ENCODE measurements at places on chromosomes 7 and 10.

DNA sequence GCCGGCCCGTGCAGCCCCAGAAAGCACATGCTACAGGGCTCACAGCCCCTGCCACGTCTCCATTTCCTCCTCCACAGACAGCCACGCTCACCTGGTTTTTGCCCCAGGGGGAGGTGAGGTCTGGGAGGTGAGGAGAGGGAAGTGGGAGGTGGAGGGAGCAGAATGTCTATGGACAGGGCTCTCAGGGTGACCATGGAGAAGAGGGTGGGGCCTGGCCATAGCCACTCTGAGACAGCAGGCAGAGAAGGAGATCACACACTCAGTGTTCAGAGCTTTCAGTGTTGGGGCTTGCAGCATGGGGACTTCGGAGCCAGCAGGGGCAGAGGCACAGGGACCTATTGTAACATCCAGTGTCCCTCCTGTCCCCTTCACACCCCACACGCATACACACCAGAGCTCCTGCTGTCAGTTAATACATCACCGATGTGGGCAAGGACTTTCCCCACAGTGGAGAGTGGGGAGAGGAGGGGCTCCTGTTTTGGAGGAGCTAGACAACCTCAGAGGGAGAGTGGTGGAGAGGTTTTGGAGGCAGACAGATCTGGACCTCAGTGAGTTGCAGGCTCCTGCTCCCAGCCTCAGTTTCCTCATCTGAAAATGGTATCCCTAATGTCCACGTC lies 14.4 kb downstream of the WDFY4 start:
- DNase-seq, result no peak

DNA sequence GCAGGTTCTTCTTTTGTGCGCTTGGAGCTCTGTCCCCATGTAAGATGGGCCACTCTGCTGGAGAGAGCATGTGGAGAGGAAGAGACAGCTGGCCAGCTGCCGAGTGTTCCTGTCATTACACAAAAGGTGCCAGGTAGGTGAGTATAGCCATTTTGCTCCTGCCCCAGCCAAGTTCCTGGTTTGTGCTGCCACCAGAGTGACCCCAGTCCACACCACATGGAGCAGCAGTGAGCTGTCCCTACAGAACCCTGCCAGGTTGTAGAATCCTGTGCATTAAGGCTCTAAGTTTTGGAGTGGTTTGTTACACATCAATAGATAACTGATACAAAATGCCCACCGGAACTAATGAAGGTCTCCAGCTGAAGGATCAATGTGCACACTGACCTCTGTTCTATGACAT lies 84.6 kb upstream of the GHITM start:
- DNase-seq, result no peak

- DNase-seq, result no peak
Measured at GRCh38 chr10:114391599-114391998, 12.7 kb downstream of the AFAP1L2 start.

DNA sequence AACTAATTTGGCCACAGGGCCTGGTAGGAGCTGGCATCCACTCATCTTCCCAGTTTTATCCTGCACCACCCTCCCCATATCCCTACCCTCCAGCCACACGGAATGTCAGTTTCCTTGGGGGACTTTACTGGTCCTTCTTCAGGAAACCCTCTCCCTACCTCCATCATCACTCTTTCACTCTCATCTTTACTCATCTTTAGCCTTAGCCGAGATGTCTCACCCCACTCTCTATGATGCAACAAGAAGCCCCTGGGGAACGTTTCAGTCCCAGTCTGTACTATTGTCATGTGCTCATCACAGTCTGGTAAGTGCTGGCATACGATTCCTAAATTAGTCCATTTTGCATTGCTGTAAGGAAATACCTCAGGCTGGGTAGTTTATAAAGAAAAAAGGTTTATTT lies 34.9 kb upstream of the TMEM248 start:
- DNase-seq, result peak; percentile 36

GRCh38 chr7:9507290-9507689 lies 1073.9 kb downstream of the NXPH1 start:
- DNase-seq, result no peak

GRCh38 chr7:111475959-111476358 lies 86.3 kb downstream of the IMMP2L start:
- no peak for DNase-seq

DNA sequence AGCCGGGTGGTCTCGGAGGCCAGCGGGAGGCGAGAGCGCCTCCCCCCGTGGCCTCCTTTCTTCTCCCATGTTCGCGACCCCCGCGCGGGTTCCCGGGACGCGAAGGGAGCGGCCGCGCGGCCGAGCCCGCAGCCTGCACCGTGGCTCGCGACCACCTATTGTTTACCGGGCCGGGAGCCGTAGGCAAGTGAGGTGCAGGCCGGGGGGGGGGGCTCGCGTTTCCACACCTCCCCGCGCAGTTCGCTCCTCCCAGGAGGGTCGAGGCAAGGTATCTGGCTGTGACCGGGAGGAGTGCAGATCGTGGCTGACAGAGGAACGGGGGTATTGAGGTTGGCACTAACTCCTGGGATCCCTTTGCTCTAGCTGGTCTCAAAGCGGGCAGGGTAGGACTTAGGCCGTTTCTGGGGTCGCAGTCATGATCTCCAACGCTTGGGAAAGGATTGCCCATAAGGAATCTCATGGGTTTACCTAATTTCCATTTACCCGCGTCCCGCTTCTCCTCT lies 734 bp downstream of the PTPN12 start:
- peak; percentile 34 for DNase-seq

GRCh38 chr7:76423666-76424412 lies 911 bp upstream of the ZP3 start:
- DNase-seq, result no peak

DNA sequence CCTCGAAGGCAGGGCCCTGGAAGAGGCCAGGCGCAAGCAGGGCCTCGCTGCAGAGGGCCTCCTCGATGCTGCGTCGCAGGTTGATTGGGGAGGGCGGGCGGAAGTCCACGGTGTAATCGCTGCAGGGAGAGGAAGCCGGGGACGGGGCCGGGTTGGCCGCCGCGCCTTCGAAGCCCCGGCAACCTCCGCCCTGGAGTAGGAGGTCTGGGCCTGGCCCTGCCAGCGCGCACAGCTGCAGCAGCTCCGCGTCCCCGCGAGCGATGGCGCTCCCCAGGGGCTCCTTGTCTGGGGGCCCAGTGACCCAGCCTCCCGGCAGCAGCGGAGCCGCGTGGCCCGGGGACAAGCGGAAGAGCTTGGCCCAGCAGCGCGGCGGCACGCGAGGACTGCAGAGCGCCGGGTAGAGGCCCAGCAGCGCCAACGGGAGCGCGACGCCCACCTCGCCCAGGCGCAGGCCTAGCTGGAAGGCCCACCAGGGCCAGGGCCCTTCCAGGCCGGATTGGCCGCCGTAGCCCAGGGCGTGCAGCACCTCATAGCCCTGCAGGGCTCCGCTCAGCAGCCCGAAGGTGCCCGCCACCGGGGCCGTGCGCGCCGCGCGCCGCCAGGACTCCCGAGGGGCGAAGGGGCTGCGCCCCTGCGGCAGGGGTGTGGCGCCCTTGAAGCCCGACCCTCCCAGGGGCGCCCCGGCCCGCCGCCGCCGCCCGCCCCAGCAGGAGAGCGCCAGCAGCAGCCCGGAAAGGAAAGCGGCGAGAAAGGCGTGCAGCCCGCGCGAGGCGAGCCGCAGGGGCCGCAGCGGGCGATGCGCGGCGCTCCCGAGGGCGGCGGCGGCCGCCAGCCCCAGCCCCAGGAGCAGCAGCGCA lies 7.8 kb upstream of the RBM28 start:
- no peak for DNase-seq

DNA sequence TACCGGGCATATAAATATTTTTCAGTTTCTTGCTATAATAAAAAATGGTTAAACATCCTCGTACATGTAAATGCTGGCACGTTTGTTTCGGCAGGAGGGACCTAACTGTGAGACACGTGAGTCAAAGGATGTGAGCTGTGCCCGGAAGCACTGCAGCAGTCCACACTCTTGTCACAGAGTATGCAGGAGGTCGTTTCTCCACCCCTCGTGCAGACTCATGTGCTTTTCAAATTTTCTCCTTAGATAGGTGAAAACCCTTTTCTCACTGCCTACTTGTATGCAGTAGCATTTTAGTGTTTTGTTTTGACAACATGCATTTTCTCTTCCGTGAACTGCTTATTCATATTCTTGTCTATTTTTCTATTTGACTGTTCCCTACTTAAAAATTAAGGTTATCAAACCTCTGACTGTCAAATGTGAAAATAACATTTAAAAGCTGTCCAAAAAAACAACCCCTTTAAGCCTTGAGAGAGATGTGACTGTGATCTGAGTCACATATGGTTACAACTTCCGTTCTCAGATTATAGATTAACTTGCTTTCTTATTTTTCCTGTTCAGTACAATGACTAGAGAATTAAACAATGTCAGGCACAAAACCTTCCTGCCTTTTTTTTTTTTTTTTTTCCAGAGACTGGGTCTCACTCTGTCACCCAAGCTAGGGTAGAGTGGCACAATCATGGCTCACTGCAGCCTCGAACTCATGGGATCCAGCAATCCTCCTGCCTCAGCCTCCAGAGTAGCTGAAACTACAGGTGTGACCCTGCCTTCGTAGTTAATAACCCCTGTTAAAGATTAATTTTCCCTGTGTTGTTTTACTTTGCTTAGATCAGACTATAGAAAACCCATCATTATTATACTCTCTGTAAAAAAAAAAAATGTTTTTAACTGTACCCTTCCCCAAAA lies 45.1 kb downstream of the DPY19L1 start:
- peak; percentile 55 for DNase-seq

- no peak for DNase-seq
Measured at GRCh38 chr10:58909881-58910280, 266.6 kb upstream of the PHYHIPL start.

DNA sequence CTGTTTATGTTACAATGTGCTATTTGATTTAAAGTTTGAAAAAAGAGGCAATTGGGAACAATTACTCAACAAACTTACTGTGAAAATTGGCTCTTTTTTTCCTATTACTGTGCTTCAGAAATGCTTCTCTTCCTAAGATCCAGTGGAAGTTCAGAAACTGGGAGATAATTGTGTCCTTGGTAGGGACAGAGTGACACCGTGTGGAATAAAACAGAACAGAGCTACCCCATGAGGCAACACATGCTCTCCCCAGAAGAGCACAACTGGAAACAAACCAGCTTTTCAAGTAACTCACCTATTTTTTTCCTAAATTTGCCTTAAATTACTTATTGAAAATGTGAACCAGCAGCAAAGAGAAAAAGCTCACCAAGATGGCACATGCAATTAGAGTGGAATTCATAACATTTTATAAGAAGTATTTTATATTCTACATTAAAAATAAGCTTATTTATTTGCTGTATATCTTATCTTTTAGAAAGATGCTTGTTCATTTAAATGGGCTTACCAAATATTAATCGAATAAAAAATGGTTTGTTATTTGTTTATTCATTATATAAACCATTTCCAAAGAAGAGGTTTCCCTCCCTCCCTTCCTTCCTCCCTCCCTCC lies 346.1 kb upstream of the ANKRD30A start:
- no peak for DNase-seq

- no peak for DNase-seq
Measured at GRCh38 chr10:45180507-45180906, 134.9 kb downstream of the OR13A1 start.

- DNase-seq, result no peak
Measured at GRCh38 chr10:31102421-31102820, 70.8 kb upstream of the ZNF438 start.

- DNase-seq, result no peak
Measured at GRCh38 chr7:38817526-38817925, 91.5 kb downstream of the VPS41 start.

DNA sequence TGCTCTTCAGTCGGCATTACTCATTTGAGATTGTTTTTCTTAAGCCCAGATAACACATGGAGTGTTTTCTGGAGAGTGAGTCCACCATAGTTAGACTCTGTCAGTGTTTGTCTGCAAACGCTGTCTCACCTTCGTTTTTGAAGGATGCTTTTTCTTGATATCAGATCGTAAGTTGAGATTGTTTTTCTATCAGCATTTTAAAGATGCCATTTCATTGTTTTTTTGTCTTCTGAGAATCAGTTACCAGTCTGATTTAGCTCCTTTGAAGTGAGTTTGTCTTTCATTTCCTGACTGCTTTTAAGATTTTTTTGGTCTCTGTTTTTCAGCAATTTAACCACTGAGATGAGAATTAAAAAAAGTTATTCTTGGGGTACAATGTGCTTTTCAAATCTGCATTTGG lies 137.4 kb downstream of the WDR37 start:
- no peak for DNase-seq

GRCh38 chr10:44386546-44387052 lies 1.7 kb upstream of the CXCL12 start:
- peak; percentile 39 for DNase-seq

GRCh38 chr7:155670521-155670920 lies 26.1 kb downstream of the RBM33 start:
- DNase-seq, result no peak

- no peak for DNase-seq
Measured at GRCh38 chr7:117669818-117670217, 190.0 kb downstream of the CFTR start.

DNA sequence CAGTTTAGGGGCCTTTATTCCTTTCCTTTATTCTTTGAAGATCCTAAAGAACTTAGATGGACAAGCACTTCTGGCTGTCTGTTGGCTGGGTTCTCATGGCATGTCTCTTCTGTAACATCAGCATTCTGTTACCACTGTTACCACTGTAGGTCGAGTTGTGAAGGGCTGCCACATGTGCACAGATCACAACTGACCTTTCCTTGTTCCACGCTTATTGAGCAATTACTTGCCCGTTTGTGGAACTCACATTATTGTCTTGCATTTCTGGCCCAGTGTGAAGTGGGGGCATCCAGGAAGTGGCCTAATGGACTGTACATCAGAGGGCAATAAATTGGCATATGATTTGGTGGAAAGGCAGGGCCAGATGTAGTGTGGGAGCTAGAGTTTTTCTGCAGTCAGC lies 23.7 kb downstream of the GBF1 start:
- no peak for DNase-seq

DNA sequence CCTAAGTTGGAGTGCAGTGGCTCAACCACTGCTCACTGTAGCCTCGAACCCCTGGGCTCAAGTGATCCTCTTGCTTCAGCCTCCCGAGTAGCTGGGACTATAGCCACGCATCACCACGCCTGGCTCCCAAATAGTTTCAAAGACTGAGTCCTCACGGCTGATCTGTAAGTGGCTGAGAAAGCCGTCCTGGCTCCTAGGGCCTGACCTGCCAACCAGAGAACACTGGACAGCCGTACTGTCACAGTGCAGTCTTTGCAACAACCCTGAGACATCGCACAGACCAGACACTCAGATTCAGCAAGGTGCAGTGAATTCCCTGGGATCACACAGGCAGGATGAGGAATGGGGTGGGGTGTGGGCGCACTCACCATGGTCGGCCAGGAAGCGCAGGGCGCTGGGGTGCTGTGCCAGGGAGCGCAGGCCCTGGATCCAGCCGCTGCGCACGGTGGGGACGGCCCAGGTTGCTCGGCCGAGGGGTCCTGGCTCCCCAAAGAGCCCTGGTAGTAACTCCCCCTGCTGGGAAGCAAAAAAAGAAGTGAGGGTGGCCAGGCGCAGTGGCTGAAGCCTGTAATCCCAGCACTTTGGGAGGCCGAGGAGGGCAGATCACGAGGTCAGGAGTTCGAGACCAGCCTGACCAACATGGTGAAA lies 10.7 kb downstream of the BRAT1 start:
- no peak for DNase-seq

- no peak for DNase-seq
Measured at GRCh38 chr10:78357141-78358063, 323.7 kb downstream of the RPS24 start.

GRCh38 chr10:78974617-78975317 lies 94.0 kb upstream of the ZMIZ1 start:
- peak; percentile 76 for DNase-seq

Data from activated T-cell treated with anti-CD3 and anti-CD28 coated beads, Interleukin-2, amount 50 U/mL, for 72 hours (primary cell).